ENCODE measurements at places on chromosomes 7 and 10.

DNA sequence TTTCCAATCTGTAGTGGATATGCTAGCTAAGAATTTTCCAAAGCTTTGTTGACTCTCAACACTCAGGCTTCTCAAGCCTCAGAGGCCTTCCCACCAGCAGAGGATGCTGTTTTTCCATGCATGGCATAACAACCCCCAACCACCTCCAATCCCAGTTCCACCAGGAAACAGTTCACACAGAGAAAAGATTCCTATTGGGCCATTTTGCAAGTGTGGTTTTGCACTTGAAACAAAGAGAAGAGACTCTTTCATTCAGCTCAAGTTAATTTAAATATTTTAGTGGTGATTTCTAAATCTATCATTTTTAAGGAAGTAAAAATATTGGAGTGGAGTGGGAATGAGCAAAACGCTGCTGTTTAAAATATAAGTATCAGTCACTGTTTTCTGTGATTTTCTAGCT is 105.6 kb upstream of the COL1A2 start:
- DNase-seq, result peak; percentile 86

DNA sequence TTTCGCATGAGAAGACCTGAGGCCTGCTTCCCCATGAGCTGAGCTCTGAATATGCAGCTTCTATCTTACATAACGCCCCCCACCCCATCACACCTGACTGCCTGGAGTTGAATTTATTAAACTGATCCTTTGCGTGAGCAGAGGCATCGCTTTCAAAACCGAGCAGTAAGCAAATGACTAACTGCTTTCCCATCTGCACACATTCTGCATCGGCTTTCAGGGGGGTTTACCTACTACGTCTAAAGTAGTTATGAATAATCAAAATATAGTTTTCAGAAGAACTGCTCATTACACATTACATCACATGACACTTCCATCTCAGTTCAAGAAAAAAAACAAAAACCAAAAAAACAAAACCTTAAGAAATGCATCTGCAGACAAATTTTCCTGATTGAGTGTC is 54.7 kb upstream of the EGR2 start:
- no peak for DNase-seq

GRCh38 chr7:2507208-2507916 is 12.2 kb upstream of the LFNG start:
- DNase-seq, result no peak

- DNase-seq, result peak; percentile 70
Observed at GRCh38 chr10:69327463-69328379, 49.4 kb downstream of the HK1 start.

DNA sequence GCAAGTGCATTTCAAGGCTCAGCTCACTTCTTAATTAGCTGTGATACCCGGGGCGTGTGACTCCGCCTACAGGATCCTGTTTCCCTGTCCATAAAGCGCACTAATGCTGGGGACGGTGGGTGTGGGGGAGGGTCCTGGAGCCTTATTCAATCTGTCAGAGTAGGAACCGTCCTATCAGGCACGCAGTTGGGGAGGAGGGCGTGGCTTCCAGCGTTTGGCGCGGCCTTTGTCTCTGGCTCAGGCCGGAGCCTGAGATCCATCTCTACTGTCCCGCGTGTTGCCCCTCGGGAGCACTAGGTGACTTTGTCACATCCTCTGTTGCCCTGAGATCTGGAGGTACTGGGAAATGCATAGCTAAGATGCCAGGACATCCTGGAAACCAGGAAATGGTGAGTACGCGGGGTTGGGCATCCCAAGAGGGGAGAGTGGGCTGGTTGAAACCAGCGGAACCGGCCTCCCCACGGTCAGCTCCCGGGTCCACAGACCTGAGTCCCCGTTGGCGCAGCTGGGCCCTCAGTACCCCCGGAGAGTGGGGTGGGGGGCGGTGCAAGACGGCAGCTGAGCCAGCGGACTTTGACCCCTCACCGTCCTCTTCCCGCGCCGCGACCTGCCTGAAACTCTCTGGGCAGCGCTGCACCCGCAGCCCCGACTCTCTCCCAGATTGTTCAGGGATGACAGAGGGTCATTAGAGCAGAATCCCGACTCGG is 104.4 kb upstream of the ZNF92 start:
- DNase-seq, result peak; percentile 87

DNA sequence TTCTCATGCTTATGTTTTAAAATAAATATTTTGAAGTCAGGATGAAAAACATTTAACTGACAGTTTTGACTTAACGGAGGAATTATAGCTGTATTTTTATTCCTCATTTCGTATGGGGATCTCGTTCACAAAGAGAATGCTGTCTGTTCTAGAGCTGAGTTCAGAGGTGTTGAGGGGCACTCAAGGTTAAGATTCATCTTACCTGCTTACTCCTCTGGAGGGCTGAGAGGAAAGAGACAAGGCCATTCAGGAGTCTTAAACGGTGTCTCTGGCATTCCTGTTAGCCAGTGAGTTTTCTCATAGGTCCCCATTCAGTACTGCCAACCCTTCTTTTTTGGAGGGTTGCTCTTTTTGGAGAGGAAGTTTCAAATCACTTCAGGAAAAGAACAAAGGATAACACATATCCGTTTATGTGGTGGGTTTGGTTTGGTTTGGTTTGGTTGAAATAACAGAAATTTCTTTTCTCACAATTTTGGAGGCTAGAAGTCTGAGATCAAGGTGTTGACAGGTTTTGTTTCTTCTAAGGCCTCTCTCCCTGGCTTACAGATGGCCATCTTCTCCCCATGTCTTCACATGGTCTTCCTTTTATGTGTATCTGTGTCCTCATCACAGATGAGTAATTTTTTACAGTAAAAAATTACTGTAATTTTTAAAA is 23.1 kb downstream of the CALHM2 start:
- no peak for DNase-seq

DNA sequence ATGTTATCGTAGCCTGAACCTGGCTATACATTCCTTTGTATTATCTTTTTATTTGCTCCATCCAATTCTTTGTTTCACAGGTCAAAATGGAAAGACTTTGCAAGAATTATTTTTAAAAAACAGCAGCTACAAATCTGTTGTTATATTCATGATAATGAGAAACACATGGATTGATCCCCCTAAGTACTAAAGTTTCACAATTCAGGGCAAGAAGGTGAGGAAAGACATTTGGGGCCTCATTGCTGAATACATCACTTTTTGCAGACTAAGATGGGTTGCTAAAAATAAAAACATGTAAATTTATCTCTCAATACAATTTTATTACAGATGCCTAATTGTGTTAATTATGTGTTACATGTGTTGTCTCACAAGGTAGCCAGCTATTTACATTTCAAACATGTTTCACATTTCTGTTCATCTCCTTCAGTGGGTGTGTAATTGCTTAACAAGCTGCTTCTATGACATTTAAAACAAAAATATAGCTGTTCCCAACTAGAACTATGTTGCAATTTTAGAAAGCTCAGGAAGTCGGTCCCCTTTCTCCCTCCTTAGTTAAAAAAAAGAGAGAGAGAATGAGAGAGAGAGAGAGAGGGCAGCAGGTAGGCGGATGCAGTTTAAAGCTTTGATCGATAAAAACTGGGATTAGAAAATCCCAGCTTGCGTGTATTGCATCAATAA is 606.3 kb upstream of the FZD8 start:
- DNase-seq, result no peak

DNA sequence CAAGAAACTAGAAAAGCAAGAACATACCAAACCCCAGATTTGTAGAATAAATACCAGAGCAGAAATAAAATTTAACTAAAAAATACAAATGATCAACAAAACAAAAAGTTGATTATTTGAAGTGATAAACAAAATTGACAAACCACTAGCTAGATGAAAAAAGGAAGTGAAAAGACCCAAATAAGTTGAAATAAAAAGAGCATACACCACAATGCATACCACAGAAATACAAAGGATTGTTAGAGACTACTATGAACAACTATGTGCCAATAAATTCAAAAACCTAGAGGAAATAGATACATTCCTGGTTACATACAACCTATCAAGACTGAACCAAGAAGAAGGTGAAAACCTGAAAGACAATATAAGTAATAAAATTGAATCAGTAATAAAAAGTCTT is 333.4 kb downstream of the SH2D4B start:
- no peak for DNase-seq

DNA sequence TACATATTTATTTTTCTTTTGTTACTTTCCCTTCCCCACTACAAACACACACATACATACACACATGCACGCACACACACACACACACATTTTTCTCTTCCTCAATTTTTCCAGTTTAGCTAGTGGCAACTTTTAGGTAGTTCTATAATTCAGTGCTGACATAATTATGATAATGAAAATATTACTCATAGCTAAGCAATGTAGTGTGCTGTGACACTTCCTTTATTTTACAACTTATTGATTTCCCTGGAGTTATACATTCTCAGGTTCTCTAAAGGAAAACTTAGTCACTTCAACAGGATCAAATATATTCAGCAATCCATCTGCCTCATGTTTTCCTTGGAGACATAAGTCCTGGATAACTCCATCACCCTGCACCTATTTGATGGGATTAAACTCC is 151.6 kb downstream of the CACNA2D1 start:
- no peak for DNase-seq

DNA sequence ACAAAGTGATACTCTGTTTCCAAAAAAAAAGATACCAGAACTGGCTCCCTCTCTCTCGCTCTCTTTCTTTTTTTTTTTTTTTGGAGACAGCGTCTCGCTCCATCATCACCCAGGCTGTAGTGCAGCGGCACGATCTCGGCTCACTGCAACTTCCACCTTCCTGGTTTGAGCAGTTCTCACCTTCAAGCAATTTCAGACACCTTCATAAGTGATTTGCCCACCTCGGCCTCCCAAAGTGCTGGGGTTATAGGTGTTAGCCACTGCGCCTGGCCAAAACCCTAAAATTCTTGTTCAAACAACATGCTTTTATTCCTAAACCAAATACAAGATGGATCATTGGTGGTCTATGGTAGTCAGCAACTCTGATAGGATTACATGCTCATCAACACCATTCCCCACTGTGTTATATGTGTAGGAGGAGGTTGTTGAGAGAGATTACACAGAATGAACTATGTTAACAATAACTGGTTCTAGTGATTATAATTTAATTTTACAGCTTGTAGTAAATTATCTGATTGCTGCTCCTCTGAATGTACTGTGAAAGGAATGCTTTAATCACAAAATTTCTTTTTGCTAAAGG is 15.5 kb downstream of the ACBD5 start:
- DNase-seq, result no peak

- DNase-seq, result no peak
Observed at GRCh38 chr7:130337410-130337971, 7.1 kb upstream of the CPA5 start.

GRCh38 chr7:72211175-72211574 is 201.0 kb downstream of the CALN1 start:
- DNase-seq, result no peak

DNA sequence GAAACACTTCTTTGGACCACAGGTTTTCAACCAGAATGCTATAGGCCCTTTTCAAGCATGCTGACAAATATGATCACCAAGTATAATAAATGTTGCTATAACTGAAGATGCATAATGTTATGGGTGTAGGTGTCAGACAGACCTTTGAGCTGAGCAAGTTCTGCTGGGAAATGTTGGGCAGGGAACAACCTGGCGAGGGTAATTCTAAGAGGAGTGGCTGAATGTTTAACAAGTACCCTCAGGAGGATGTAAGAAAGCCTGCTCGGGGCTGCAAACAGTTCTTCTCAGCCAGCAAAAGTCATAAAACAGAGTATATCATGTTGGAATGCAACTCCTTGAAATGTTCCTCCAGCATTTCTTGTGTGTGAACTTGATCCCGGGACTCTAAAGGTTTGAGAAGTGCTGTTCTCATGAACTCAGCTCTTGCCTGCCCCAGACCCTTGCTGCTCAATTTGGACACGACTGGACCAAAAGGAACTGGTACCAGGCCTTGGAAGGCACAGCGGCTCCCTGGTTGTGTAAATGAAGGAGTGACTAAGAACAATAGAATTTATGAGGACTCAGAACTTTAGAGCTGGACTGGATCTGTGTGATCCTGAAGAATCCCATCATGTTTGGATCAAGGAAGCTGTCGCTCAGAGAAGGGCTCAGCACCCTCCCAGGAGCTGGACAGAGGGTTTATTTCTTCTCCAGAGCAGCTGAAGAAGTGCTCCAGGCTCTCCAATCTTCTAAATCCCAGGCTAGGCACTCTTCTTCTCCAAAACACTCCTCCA is 143.2 kb upstream of the ANK3 start:
- no peak for DNase-seq

- no peak for DNase-seq
Observed at GRCh38 chr7:10940704-10941355, 32.8 kb upstream of the PHF14 start.

- no peak for DNase-seq
Observed at GRCh38 chr10:4111643-4112042, 326.6 kb upstream of the KLF6 start.

DNA sequence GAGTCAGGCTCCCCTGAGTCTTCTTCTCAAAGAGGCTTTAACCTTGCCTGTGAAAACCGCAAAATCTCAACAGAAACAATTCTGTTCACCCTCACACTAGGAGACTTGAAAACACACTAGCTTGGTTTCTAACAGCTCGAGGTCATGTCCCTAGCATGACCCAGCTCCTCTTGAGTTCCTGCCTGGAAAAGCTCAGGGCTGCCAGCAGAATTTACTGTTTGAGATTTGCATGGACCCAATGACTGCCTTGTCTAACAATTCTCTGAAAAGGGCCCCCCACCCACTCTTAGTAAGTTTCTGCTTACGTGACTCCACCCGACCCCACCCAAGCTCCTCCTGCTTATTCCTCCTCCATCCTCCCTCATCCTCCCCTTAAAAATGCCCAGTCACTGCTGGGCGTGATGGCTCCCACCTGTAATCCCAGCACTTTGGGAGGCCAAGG is 85.1 kb upstream of the KMT2C start:
- DNase-seq, result no peak

DNA sequence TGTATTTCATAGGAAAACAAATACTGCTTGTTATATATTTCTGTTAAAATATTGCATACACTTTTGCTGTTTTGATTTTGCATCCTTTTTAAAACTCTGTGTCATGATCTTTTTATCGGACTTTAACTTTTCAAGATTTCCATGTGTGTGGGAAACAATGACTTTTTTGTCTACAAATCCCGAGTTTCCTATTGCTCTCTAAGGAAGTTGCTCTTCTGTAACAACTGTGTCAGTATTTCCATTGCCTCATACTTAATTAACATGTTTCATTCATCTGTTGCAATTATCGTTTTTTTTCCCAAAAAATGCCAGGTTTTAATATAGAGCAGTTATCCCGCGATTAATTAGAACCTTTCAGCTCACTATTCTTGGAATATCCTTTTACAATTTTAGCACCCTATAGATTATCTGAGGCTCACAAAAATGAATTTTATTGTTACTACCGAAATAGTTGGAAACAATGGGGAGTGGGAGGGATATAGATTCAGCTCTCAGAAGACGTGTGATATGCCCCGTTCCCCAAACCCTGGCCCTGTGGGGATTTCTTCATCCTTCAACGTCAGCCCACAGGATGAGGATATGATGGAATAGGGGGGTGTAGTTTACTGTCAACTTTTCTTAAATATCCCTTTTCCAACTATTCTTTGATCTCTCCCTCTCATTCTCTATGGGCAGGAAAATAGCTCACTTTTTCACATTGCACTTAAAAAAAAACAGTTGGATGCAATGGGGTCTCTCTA is 297.6 kb upstream of the IGFBP3 start:
- no peak for DNase-seq

- no peak for DNase-seq
Observed at GRCh38 chr10:110455446-110455845, 42.3 kb upstream of the DUSP5 start.

GRCh38 chr7:13821152-13821787 is 168.2 kb downstream of the ETV1 start:
- DNase-seq, result no peak
